ENCODE measurements at places on chromosomes 5 and 9.
A peak's percentile ranks its signal among the peaks of the same experiment; 100 is the strongest.

- no peak for DNase-seq
These were observed 358.8 kb upstream of the TRPC7 start for GRCh38 chr5:136724161-136724560.

- DNase-seq = no peak
These were observed 102.9 kb downstream of the C9orf152 start for GRCh38 chr9:110105107-110105506.

DNA sequence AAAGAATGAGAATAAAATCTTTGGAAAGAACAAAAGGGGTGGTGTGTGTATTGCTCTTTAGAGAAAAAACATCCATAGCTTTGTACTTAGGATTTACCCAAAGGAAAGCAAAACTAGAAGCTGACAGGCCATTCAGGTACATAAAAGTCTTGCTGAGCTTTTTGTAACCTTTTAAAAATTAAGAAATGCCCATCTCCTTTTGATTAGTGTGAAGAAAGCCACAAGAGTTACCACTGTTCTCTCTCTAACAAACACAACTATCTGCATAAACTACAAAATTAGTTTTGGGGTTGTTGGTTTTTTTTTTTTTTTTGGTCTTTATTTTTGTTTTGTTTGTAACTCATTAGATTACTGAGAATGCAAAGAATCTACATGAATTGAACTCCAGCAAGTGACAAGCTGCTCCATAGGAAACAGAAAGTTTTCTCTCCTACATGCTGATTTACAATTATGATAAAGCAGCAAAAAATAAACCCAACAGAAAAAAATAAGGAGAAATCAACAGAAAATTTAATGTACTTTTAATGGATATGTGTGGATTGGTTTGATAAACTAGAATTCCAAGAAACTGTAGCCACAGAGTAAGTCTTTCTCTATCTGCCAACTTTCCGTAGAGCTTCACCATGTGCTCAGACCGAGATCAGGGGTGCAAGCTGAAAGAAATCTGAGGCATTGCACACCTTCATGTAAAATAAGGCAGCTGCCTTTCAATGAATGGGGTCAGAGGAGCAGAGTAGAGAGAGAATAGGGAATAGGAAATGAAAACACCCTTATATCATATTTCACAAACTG, 12.3 kb downstream of the BAAT start:
- DNase-seq = no peak

GRCh38 chr5:117133198-117133597, 558.6 kb upstream of the SEMA6A start:
- DNase-seq = no peak

DNA sequence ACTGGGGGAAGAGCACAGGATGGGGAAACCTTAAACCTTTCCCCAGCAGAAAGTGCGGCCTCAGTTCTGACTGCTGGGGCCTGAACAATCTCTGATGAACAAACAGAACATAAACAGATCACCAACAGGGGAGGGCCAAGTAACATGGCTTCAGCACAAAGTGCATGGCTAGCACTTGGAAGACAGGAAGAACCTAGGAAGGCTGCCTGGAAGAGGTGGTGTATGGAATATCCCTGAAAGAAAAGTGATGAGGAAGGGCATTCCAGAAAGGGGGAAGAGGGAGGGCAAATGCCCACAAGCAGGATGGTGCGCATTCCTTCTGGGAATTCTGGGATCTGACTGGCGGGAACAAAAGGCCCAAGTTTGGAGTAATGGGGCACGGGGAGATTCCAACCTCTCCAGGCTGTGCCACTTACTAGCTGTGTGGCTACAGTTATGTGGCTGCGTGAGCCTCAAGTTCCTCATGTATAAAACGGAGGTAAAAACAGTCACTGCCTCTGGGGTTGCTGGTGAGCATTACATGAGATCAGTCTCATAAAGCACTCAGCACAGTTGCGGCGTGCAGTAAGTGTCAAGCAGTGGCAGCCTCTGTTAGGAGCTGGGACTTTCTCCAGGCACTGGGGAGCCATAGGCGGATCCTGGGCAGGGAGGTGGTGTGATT, 1.6 kb downstream of the PDGFRB start:
- no peak for DNase-seq

GRCh38 chr9:135209136-135209535, 121.7 kb downstream of the OLFM1 start:
- no peak for DNase-seq

GRCh38 chr5:80308526-80308925, 11.3 kb upstream of the SPZ1 start:
- no peak for DNase-seq

GRCh38 chr5:94157704-94158539, 416.5 kb upstream of the POU5F2 start:
- DNase-seq = no peak

DNA sequence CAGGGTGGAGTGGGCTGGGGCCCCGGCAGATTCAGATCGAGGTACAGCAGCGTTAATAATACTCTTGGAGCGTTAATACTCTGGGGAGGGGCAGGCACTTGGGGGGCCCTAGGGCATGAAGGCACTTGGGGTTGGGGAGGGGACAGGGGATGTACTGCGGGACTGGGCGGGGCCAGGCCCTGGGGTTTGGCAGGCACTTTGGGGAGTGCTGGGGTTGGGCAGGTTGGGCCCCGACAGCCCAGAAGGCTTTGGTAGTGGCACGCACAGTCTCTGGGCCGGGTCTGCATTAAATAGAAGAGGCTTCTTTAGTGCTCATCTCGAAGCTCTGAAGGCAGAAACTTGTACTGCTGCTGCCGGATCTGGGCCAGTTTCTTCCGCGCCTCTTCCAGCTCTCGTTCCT, 7.8 kb upstream of the TPM2 start:
- no peak for DNase-seq

DNA sequence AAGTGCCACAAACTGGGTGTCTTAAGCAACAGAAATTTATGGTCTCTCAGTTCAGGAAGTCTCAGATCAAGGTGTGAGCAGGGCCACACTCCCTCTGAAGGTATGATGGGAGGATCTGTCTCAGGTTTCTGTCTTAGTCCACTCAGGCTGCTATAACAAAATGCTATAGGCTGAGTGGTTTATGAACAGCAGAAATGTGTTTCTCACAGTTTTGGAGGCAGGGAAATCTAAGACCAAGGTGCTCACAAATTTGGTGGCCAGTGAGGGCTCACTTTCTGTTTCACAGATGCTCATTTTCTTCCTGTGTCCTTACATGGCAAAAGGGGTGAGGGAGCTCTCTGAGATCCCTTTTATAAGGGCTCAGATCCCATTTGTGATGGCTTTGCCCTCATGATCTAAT, 281.4 kb downstream of the CWC27 start:
- no peak for DNase-seq

- DNase-seq = peak; percentile 30
These were observed 64.0 kb downstream of the RETREG1 start for GRCh38 chr5:16552666-16553343.

DNA sequence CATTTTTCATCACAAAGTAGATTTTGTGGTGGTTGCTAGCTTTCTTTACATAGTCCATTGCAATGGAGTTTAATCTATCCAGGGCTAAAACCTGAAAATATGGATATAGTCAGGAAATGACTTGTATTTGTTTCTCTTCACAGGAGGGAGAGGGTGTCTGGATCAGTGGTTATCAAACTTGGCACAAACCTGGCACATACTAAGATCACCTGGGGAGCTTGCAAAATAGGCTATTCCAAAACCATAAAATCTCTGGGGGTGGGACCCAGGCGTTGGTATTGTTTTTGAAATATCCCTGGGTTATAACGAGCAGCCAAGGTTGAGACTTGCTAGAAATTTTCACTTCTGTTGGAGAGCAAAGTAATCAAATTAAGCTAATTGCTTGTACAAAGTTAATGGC, 179.9 kb downstream of the PCSK1 start:
- DNase-seq = no peak

GRCh38 chr5:120293796-120294195, 170.3 kb upstream of the PRR16 start:
- no peak for DNase-seq

DNA sequence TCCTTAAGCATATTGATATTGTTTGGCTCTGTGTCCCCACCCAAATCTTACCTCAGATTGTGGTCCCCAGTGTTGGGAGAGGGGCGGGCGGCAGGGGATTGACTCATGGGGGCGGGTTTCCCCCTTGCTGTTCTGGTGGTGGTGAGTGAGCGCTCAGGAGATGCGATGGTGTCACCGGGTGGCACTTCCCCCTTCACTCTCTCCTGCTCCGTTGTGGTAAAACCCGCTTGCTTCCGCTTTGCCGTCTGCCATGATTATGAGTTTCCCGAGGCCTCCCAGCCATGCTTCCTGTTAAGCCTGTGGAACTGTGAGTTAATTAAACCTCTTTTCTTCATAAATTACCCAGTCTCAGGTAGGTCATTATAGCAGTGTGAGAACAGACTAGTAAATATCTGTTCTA, 229.1 kb downstream of the IRX2 start:
- DNase-seq = no peak

- DNase-seq = no peak
These were observed 47.0 kb downstream of the CFAP90 start for GRCh38 chr5:7803937-7804336.

Measured in stimulated activated CD4-positive, alpha-beta T cell treated with anti-CD3 and anti-CD28 coated beads, Interleukin-1b, Interleukin-23, amount 100 ng/mL, for 4 hours (primary cell).